Anterior cingulate cortex (tissue), 58 donors: ENCODE measurements at places on chromosomes 11 and 22.

- no peak for DNase-seq
Measured at GRCh38 chr11:92558323-92558722, 333.7 kb downstream of the FAT3 start.

DNA sequence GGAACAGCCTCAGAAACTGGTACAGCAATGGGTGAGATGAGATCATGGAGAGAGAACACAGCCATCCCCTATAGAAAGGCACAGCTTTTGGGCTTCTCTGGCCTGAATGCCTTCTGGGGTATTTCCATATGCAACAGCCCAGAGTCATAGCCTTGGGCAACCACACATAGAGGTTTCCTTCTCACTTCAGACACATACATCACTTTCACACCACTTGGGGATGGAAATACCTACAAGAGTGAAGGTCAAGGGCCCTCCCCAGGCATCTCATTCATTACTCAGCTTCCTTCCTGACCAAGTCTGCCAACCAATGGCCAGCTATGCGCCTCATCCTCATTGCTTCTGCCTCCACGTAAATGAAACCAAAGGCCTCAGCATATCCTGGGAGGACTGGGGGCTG, 17.7 kb upstream of the OLFML1 start:
- no peak for DNase-seq

- no peak for DNase-seq
Measured at GRCh38 chr11:64248578-64248977, 1.8 kb upstream of the PPP1R14B start.

DNA sequence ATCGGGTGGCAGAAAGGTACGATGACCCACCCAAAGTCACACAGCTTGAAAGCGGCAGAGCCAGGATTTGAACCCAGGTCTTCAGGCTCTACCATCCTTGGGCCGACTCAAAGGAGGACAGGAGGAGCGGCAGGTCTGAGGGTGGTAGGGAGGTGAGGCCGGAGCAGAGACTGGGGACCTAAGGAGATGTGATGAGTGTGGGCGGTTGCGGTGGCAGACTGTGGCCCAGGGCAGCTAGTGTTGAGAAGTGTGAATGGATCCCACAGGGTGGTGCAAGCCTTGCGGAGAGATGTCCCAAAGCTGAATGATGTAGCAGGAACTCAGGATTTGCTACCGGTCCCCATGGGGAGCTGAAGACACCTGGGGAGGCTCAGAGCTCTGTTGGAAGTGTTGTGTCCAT, 180.2 kb downstream of the MYO18B start:
- no peak for DNase-seq

DNA sequence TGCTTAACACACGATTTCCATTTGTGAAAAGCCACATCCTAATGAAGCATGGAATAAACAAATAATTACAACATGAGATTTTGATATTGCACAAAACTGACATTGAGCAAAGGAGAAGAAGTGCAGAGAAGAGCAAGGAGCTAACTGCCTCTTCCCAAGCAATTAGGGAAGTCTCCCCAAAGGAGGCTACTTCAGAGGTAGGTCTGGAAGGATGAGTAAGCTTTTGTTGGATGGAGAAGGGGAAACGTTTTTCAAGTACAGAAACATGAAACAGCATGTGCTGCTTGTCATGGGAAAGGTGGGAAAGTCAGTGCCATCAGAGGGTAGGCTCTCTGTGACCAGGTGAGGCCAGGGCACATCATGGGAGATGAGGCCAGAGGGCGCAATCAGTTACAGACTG, 132.2 kb upstream of the SESN3 start:
- DNase-seq = no peak

DNA sequence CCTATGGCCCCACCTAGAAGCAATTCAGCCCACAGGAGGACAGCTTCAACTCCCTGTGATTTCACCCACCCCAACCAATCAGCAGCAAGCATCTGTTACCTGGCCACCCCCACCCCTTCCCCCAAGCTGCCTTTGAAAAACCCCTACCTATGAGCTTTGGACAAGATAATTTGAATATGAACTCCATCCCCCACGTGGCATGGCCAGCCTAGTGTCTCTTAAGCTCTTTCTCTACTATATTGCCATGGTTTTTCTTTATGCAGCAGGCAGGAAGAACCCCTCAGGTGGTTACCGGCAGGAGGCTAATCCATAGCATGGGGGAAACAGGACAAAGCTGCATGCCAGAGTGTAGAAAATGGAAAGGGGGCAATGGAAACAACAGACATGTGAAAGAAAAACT, 29.0 kb downstream of the CTSC start:
- DNase-seq = no peak

DNA sequence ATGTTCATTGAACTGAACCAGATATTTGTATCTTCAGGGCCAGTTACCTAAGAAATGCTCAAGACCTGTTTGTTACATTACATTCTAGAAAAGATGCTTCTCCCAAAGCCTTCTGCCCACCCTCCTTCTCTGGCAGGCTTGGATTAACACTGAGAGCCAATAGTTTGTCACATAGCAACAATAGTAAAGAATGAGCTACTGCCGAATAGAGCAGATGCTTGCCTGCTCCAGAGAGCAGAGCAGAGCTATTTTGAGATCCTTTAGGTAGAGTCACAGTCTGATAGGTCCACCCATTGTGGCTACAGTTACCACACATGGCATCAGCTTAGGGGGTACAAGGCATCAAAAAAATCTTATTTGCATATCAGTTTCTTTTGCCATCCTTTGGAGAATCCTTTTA, 13.5 kb upstream of the EP300 start:
- no peak for DNase-seq

GRCh38 chr11:31804312-31805036, 6.6 kb downstream of the PAX6 start:
- DNase-seq = no peak

DNA sequence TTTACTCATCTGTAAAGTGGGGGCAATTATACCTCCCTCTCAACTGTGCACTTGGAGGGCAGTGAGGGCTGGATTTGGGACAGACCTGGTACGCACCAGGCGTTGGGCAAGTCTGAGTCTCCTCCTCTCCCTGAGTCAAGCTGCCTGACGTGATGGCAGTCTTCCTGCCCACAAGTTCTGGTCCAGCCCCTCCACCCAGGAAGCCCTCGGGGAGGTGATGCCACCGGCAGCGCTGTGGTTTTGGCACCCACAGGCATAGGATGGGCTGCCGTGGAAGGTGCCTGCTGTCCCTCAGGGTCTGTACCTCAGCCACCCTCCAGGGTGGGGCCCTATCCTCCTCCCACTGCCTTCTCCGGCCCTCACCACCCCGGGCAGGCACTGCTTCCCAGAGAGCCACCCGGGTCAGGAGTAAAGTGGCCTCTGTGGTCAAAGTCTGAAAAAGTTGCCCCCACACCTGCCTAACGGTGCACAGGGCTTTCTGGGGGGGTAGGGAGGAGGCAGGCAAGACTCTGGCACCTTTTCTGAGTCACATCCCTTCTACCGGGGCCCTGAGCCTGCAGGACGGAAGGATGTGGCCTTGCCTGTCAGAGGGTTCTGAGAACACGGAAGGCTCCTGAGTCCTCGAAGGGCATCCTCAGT, 6.5 kb upstream of the APOBEC3H start:
- DNase-seq = no peak

GRCh38 chr11:82903843-82904586, 2.5 kb downstream of the DDIAS start:
- DNase-seq = no peak

DNA sequence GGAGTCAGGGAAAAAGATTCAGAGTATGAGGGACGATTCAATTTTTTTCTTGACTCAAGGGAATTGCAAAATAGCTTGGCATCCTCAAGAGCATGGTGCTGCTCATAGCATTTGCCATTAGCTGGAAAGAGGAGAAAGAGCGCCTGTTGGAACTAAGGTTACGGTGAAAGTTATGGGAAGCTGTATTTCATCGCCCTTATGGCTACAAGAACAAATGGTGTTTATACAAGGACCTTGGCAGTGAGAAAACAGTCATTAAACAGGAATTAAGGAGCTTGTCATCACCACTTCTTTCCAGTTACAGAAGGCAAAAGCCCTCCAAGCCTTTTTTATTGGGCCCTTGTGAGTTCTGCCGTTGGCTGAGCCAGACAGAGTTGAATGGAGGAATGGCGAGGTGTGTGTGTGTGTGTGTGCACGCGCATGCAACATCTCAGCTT, 74.2 kb downstream of the ALX4 start:
- no peak for DNase-seq

DNA sequence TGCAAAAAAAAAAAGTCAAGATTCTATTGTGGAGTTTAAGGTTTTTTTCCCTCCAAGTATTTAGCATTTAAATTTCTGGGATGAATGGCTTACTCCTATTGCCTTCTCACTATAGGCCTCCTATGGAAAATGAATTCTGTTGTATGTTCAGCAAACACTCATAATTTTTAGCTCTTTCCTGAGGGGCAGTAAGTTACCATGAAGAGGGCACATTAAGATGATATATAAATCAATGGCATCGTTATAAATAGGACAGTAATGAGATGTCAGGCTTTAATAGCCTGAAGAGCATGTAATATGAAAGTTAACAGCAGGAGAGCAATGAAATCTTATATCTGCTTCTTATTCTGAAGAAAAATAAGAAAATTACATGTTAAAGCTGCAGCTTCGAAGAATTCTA, 32.9 kb downstream of the C11orf87 start:
- DNase-seq = no peak

DNA sequence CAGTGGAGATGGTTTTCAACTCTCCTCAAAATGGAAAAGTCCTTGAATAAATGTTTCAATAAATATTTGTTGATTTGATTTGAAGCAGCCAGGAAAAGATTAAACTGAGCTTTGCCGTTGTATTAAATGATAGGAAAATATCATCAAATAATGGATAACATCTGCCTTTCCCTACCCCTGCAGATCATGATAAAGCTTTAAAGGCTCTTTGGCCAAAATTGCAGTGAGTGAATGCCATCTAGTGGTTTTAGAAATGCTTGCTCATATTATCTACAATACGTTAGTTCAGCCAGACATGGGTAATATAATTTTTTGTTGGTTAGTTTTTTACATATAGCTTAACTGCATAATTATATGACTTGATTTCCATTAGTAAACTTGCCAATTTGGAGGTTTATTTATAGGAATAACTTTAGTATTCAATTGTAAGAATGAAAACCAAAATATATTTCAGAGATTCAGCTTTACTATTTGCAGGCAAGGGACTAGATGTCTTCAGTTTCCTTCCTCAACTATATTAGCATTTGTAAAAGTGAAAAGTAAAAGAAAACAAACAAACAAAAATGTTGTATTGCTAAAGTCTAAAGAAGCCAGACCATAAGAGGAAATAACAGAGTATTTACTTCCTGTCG, 159.2 kb downstream of the MSANTD4 start:
- DNase-seq = no peak

- DNase-seq = no peak
Measured at GRCh38 chr11:72758304-72758689, 6.1 kb upstream of the ARAP1 start.

- no peak for DNase-seq
Measured at GRCh38 chr22:17638182-17638431, 450 bp upstream of the BCL2L13 start.

- no peak for DNase-seq
Measured at GRCh38 chr11:60925868-60926267, 1.6 kb downstream of the TMEM132A start.

GRCh38 chr11:109914809-109915653, 178.2 kb upstream of the ZC3H12C start:
- DNase-seq = no peak

DNA sequence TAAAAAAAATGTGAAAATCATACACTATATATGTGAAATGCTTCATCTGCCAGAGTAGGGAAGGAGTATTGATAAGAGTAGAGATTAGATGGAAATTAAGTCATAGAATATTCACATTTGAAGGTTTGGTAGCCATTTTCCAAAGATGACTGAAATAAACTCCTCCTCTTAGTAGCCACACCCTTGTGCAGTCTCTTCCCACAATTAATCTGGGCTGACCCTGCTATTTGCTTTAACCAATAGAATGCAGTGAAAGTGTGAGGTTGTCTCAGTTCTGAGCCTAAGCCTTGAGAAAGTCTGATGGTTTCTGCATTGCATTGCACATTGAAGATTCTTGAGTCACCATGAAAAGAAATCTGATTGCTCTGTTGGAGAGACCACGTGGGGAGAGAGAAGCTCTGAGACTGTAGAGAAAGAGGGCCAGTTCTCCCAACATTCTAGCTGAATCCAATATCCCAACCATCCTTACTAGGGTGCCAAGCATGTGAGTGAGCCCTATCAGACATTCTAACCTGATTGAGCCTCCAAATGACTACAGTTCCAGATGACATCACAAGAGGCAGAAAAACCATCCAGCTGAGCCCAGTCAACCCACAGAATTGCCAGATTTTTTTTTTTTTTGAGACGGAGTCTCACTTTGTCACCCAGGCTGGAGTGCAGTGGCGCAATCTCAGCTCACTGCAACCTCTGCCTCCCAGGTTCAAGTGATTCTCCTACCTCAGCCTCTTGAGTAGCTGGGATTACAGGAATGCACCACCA, 29.4 kb upstream of the CAPRIN1 start:
- no peak for DNase-seq

DNA sequence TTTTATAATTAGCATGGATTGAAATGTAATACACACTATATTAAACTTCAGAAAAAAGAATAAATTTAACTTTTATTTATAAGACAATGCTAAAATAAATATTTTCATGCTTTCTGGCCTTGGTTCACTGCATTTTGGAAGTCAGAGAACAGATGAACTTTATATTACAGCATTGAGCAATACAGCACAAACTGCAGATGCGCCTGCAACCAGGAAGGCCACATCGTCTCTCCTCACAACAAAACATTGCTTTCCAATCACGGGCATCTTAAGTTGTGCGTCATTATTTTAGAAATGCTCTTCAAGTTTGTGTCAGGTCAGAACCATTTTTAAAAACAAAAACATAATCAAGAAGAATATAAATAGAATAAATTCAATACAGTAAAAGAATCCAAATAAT, 89.3 kb upstream of the CEP126 start:
- DNase-seq = no peak

GRCh38 chr22:43384863-43385262, 27.0 kb upstream of the MPPED1 start:
- DNase-seq = no peak

DNA sequence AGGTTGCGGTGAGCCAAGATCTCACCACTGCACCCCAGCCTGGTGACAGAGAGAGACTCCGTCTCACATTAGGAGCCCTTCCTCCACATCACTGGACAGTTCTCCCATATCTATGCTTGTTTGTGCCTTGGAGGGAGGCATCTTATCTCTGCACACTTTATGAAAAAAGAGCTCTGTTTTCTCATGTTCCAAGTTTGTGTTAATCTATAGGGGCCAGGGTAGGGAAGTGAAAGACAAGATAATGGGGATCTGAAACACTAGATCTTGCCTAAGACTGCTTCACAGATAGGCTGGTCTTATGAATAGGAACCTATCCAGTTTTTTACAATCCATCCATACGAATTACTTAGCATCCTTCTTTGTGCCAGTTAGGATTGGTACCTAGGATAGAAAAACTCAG, 17.1 kb downstream of the OR6Q1 start:
- no peak for DNase-seq
